ENCODE measurements at places on chromosomes 6 and 20.

- no peak for DNase-seq
These were observed 9.2 kb upstream of the RGS17 start for GRCh38 chr6:153140299-153140698.

DNA sequence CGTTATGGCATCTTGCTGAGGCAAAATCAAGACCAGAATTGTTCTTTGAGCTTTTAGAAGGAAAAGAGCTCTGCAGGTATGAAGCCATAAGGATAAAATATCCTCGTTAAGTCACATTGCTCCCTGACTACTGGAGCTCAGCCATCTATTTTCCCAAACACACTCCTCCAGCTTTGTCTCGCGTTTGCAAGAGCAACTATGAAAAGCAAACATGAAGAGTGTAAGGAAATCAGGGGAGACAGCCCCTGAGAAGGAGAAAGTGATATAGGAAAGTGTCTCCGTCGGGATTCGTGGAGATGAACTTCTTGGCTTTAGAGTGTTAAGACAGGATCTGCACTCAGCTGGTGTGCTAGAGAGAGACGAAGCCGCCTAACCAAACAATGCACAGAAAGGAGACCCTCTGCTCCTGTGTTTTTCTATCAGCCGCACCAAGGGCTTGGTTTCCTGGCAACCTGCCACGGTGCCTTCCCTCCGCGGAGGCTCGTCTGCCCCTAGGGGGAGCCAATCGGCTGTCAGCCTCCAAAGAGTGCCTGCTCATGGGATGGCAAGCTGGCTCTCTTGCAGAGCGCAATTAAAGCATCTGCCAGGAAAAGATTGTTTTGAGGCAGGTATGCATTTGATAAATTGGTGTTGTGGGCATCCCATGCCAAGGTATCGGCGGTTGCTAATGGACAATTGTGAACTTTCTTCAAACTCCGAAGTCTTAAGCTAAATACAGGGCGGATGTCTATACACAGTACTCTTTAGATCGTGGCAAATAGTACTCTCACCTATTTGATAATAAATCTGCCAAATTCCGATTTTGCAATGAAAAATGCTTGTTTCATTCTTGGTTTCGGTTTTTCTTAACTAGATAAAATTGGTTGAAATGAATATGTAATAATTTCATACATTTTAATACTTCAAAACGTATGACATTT lies 603.2 kb downstream of the RNF144B start:
- peak; percentile 13 for DNase-seq

DNA sequence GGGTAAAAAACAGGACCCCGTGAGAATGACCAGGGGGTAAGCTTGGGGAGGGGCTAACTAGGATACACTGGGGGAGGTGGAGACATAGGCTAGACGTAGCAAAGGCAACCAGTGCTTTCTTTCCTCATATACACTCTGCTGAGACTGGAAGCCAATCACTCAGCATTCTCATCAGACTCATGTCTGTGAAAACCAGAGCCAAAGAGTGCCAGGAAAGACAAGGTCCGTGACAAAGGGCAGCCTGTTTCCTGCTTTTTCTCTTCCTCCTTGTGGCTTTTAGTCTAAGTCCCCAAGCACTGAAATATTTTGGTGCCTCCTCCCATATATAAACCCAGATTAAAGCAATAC lies 97.9 kb upstream of the NEDD9 start:
- DNase-seq = no peak

GRCh38 chr20:36070451-36070850 lies 84.1 kb upstream of the EPB41L1 start:
- DNase-seq = no peak

Data from stimulated activated CD4-positive, alpha-beta T cell treated with anti-CD3 and anti-CD28 coated beads, Interleukin-1b, Interleukin-23, amount 100 ng/mL, for 24 hours (primary cell).